GM19239 (cell line): ENCODE measurements at places on chromosomes 5 and 9.

- no peak for DNase-seq
These were observed 323.7 kb downstream of the ARRDC3 start for GRCh38 chr5:91059409-91059808.

- no peak for DNase-seq
These were observed 502.5 kb upstream of the SEMA6A start for GRCh38 chr5:117077142-117077541.

DNA sequence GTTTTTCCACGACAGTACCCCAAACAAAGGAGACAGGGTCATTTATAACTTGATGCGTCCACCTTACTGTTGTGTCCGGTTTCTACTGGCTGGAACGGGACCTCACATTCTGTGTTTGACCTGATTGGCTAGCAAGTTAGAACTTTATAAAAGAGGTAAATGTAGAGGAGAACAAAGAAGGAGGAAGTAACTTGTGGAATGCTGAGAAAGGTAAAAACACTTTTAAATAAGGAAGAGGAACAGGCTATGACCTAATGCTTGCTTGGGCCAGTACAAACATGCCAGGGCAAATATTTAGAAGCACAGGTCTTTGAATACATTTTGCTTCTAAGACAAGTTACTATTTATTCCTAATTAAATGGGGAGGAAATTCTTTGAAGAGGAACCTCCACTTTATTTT is 251.6 kb downstream of the KIAA0825 start:
- no peak for DNase-seq

DNA sequence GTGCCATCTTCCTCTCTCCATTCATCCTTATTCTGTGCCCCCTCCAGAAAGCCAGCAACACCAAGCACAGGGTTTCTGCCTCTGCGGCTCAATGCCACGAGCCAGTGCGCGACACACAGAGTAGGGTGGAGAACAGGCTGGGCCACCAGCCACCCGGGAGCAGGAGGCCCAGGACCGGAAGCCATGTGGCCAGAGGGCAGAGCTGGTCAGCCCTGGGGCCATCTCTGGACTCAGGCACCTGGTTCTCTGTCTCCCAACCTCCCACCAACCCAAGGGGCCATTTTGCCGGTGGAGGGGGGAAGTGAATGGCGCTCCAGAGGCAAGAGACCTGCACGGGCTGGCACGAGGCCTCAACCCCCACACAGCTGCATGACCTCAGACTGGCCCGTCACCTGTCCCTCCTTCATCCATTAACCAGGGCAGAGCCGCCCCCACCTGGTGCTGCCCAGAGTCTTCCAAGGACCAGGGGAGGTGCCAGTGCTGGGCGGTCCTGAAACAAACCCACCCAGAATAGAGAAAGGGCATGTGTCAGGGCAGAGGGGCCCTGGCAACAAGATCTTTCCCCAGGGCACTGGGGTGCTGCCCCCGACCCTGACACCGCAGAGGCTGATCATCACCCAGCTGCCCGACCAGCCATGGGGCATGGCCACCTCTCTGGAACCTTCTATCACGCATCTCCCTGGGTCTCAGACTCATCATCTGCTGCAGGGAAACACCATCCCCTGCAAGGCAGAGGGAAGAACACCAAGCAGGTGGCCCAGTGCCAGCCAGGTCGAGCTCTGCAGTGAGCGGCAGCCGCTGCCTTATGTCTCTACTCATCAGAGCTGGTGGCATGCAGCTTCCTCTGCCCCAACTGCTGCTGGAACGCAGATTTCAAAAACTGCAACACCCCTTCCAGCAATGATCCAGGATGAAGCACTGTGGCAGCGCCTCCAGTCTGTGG is 11.9 kb downstream of the VAV2 start:
- no peak for DNase-seq

GRCh38 chr5:6749026-6749716 is 35.9 kb downstream of the TENT4A start:
- no peak for DNase-seq

- DNase-seq: no peak
These were observed 226.7 kb upstream of the PTGER4 start for GRCh38 chr5:40452874-40453624.

GRCh38 chr5:60613826-60614225 is 86.1 kb downstream of the DEPDC1B start:
- no peak for DNase-seq

- no peak for DNase-seq
These were observed 315.5 kb downstream of the FER start for GRCh38 chr5:109063223-109063622.
